HFFc6 (cell line): ENCODE measurements at places on chromosomes 7 and 10.

DNA sequence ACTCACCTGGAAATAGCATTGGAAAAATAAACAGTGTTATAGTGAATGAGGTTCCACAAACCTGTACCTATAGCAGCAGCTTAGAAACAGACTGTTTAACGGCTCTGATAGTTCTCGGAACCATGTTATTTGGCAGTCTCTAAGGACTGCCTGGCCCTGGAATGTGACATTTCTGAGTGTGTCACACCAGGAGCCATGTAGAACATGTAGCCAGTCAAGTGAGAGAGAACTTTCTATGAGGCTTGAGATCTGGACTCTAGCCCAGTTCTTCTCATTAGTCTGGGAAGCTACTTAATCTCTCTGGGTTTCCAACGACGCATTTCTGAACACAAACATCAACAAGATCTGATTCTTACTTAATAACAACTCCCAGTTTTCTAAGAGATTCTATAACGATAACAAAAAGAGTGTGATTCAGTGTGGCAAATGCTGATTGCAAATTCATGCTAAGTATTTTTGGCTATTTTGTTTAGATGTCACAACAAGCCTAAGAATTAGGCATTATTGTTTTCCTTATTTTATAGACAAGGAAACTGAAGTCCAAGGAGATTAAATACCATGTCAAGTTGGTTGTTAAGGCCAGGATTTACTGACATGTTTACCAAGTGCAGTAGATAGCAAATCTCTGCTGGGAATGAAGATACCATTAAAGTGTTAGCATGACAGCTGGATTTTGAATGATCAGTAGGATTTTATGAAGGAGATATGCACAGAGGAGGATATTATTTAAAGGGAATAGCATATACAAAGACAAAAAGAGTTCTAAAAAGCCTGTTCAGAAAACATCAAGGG is 47.2 kb downstream of the APBB1IP start:
- peak; percentile 80 for DNase-seq

DNA sequence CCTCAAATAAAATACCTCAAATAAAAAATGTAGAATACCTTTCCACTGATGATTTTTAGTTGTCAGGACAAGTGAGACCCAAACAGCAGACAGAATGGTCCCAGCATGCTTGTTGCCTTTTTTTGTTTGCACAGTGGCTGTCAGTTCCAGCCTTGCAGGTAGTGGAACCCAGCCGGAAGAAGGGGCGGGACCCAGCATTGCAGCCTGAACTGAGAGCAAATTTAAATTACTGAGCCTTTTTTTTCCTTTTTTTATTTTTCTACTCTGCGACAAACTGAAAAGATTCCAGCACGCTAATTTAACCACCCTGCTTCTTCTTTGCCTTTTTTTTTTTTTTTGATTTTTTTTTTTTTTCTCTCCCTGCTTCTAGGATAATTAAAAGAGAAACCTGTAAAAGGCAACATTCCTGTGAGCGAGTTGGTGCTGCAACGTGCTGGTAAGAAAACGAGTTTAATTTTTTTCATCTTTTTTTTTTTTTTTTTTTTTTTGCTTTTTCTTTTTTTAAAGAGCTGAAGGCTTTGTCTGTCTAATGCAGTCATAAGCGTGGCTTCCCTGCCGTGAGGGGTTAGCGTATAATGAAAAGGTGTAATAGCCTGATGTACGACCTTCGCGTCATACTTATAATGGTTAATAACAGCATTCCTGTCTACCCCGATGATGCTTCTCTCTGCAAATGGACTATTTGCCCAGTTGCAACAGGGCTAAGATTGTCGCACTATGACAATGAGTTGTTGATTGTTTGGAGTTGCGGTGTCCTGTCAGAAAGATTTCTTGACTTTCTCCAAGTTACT is 555.3 kb upstream of the CELF2 start:
- DNase-seq: no peak

- DNase-seq: no peak
These were observed 41.7 kb downstream of the DNAJC1 start for GRCh38 chr10:21961847-21962246.

DNA sequence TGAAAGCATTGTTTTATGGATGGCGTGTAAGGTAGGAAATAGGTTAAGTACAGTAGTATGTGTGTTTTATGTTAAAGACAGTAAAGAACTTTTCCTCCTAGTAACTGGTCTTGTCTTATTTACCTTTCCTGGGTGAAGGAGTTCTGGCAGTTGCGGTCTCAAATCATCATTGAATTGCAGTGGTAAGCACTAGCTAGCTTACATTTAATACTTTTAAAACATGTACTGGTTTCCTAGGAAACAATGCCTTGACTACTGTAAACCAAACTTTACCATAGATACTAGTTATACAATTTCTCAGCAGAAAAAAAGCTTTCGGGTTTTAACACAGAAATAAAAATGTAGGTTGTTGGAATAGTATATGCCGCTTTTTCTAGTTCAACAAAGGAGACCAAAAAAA is 37.7 kb downstream of the PRKG1 start:
- no peak for DNase-seq

- DNase-seq: no peak
These were observed 193.2 kb upstream of the GHITM start for GRCh38 chr10:83945982-83946718.

- DNase-seq: peak; percentile 32
These were observed 100.5 kb upstream of the MAGI2 start for GRCh38 chr7:79553811-79554555.

- DNase-seq: peak; percentile 90
These were observed at the start of gene ZNF92 for GRCh38 chr7:65373608-65374351. Gene ZNF92, plus strand, starts transcription at chr7:65373855. Its CDS starts 143 bp downstream, at chr7:65373998.

DNA sequence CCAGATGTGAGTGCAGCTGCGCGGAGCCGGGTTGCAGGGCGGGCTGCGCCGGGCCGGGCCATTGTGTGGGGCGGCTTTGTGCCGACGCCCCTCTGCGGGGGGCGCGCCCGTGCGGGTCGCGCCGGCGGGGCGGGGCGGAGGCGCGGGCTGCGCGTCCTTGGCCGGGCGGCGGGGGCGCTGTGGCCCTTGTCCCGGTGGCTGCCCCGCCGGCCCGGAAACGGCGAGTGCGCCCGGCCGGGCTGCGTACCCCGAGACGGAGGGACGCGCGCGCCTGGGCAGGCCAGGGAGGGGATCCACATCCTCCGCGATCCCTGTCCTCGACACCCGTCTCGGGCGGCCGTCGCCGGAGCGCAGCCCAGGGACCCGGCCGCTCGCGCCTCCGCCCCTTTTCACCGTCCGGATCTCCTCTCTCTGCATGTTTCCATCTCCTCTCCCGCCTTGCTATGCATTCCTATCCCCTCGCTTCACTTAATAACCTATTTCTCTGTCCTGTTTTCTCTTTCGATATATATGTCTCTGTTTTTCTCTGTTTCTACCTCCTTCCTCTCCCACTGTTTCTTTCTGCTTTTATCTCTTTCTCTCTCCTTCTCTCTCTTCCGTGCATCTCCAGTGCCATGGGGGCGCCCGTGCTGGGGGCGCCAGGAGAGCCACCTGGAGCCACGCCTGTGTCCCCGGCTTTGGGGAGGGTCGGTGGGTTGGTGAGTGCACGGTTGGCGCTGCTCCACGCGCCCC is 765 bp downstream of the PFKFB3 start:
- peak; percentile 42 for DNase-seq

DNA sequence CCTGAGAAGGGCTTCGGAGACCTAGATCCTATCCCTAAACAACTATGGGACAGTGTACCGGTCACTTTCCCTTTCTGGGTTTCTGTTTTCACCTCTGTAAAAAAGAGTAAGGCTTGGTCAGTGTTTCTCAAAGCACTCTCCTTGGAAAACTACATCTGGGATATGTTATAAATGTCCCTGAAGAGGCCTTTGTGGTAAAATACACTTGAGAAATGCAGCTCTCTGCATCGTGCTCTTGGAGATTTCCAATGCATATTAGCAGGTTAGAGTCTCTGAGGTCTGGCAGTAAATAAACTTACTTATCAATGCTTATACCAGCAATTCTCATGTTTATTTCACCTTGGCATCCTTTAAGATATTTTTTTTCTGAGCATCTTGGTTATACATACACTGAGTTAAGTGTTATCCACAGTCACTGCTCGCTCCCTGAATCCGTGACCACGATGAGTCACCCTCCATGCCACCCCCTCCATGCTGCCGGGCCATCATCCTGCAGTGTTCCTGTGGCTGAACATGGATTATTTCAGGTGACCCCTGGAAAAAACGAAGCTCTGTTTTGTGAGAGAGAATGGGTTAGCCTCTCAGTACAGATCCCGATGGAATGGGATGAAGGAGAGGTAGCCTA is 3.3 kb upstream of the TBXAS1 start:
- DNase-seq: peak; percentile 23
